ENCODE measurements at places on chromosomes 4 and X.

DNA sequence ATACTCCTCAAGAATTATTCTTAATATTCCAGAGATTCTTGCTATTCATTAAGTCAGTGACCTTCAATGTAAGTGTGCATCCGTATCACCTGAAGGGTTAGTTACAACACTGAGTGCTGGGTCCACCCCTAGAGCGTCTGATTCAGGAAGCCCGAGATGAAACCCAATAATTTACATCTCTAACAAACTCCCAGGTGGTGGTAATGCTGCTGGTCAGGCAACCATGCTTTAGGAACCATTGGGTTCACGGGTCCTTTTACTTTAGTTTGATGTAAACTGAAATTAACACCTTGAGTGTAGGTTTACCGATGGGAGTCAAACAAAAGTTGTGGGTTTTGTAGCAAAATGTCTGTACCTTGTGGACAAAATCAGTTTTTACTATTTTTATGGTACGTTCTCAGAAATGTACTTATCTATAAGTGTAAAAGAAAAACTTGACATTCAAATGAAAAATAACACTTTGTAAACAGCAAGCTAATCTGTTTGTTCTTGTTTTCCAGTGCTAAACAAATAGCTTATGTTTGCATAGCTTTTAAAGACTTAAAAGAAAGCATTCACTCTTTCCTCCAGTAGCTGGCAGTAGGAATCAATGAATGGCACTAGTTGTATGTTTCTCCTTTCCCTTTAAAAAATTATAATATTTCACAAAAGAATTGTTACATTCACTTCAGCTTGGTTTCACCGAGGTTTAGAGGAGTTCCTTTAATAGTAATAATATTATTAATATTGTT lies 32.7 kb downstream of the ACE2 start:
- no peak for DNase-seq

DNA sequence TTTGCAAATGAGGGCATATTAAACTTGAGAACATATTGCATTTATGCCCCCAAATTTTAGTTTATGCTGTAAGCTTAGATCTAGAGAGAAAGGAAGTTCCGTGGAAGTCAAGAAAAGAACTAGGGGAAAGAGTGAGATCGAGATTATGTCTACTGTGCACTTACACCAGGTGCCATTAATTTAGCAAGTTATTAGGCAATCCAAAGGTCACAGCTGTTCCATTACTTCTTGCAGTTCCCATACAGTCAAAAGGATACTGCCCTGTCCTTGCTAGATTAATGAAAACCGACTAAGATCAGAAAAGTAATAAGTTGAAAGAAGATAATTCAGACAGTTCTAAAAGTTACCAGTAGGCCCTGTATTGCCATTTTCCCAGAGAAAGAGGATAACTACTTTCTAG lies 49.3 kb upstream of the SLC7A11 start:
- no peak for DNase-seq

DNA sequence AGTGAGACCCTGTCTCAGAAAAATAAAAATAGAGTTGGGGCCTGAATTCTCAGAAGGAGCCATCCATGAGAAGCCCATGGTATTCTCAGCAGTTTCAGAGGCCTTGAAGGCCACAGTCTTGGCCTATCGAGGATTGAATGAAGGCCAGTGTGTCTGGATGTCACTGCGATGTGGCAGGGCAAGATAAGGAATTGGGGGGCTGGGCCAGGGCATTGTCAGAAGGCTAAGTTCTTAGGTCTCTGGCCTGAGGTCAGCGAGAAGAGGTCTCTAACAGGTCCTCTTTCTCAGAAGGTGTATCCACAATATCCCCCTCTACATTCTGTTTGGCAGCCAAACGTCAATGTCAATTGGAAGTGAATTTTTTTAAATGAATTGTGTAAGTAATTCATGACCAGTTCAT lies 5.7 kb downstream of the ZNF275 start:
- no peak for DNase-seq

GRCh38 chr4:40990236-40990898 lies 224.0 kb downstream of the APBB2 start:
- no peak for DNase-seq

DNA sequence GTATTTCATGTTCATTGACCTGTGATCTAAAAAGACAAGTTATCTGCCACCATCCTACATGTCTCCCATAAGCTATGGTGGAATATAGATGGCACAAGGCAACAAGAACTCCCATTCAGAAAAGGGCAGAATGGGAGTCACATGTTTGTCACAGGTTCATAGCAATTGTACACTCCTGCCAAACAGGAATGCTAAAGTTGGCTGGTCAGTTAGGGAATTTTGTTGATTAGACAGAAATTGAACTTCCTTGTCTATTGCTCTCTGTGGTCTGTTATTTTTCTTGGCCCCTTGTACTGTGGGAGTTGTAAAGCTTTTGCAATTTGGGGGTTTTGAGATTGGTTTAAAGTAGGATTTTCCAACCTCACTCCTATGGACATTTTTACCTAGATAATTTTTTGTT lies 101.7 kb upstream of the SOD3 start:
- no peak for DNase-seq

DNA sequence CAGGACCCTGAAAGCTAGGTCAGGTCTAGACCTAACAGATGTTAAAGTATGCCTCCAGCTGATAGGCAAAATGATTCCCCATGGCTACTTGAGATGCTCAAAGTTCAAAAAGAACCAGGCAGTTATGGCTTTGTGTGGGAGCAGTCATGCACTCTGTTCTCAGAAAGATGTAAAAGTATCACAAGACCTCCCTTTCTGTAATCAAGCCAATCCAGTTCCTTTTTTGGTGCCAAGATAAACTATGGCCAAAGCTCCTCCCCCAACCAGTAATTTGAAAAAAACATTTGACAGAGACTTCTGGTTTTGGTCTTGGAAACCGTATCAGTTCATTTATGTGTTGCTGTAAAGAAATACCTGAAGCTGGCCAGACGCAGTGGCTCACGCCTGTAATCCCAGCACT lies 340.9 kb downstream of the CHIC1 start:
- no peak for DNase-seq

DNA sequence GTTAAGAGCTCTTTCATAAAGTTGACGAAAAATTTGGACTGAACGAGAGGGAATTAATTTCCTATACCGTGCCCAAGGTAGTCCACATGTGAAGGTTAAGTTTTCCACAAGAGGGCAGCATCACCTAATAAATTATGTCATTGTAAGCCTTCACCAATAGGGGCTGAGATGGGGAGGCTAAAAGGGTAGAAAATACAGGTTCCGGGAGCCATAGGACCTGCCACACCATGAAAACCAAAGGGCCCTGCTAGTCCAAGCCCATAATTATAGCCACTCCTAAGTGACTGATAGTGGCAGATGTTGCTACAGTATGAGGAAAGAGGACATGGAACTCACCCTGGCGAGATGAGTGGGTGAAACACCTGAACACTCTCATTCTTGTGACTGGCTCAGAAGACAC lies 122.2 kb downstream of the SHROOM4 start:
- DNase-seq = no peak

DNA sequence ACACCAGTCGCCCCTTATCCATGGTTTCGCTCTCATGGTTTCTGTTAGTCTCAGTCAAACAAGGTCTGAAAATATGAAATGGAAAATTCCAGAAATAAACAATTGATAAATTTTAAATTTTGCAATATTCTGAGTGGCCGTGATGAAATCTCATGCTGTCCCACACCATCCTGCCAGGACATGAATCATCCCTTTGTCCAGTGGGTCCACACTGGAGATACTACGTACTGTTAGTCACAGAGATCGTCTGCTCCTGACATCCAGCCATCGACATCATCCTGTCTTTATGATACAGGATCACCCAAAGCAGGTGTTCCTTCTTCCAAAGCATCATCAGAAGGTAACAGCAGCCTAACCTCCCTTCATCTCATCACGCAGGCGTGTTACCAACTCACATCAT lies 76.5 kb upstream of the MSX1 start:
- no peak for DNase-seq

- DNase-seq = no peak
Observed at GRCh38 chr4:106583567-106583966, 215.0 kb upstream of the GIMD1 start.

GRCh38 chr4:2299794-2300193 lies 37.9 kb upstream of the MXD4 start:
- DNase-seq = no peak

GRCh38 chrX:120299928-120300327 lies 11.3 kb downstream of the TMEM255A start:
- DNase-seq = no peak

DNA sequence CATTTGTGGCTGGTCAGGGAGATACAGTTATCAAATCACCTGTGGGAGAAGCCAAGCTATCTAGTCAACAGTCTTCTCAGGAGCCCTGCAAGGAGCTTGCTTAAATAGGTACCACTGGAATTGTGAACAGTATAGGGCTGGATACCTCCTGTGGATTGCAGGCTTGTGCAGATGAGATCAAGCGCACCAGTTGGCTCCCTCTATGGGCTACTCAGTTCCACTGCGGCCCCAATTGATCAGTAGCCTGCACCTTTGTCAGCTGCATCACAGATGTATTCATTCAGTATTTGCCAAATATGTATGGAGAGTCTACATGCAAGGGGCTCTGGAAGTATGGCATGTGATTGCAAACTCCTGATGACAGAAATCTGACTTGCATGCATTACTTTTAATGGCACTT lies 28.6 kb downstream of the TEX13A start:
- no peak for DNase-seq

Measured in activated T-helper 9 cell treated with anti-CD3 and anti-CD28 coated beads, Interleukin-2, amount 50 U/mL, for 16 hours (primary cell).